ENCODE measurements at places on chromosomes 7 and 10.
A peak's percentile ranks its signal among the peaks of the same experiment; 100 is the strongest.

DNA sequence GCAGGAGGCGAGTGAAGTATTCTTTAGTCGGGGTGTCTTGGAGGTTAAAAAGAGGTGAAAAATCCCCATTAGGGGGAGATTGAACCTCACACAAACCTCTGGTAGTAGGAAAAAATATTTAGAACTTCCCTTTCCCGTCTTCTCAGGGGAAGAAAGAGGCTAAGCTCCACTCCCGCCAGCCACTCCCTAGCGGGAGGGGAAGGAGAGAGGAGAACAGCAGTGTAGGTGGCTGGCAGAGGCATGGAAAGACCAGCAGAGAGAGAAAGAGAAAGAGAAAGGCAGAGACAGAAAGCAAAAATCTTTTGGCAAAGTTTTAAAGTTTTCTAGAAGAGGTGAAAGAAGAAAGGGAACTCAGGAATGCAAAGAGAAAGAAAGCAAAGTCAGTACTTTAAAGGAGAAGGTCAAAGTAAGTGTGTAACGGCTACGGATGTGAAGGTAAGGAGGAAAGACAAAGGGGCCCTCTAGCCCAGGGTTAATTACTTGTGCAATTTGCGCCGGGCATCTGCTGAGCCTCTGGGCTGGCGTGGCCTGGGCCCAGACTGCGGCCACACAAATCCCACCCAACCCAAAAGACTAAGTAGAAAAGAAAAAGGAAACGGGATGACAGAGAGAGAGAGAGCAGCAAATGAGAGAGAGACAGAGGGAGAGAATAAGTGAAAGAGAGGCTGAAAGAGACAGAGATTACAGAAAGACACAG lies 72.3 kb upstream of the ZNF746 start:
- DNase-seq = no peak

DNA sequence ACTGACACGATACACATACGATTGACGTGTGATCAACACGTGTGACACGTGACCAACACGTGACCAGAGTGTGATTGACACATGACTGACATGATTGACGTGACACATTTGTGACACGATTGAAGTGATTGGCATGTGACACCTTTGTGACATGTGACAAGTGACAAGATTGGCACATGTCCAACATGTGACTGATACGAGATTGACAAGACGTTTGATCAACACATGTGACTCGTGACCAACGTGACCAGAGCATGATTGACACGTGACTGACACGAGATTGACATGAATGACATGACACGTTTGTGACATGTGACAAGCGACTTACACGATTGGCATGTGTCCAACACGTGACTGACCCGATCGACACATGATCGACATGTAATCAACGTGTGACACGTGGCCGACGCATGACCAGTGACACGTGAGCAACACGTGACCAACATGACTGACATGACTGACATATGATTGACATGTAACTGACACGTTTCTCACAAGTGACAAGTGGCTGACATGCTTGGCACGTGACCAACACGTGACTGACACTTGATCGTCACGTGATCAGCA lies 22.0 kb downstream of the CRPPA start:
- no peak for DNase-seq

- no peak for DNase-seq
Observed at GRCh38 chr10:11064832-11065231, 47.2 kb downstream of the CELF2 start.

- no peak for DNase-seq
Observed at GRCh38 chr10:38054361-38054797, 39.8 kb upstream of the ZNF37A start.

- no peak for DNase-seq
Observed at GRCh38 chr10:18980089-18980629, 68.4 kb upstream of the MALRD1 start.

GRCh38 chr10:113866551-113867394 lies 12.3 kb downstream of the NHLRC2 start:
- DNase-seq = no peak

GRCh38 chr10:104689105-104689504 lies 48.0 kb downstream of the SORCS3 start:
- no peak for DNase-seq

DNA sequence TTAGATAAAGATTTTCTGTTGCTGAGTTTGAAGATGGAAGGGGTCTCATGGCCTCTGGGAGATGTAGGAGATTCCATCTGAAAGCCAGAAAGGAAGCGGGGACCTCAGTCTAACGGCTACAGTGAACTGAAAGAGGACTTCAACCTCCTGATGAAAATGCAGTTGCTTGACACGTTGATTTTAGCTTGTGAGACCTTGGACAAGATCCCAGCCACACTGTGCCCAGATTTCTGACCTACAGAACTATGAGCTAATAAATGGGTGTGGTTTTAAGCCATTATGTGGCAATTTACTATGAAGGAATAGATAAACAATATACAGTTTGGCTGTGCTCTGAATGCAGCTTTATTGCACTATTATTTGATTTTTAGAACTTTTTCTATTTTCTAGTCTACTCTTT lies 342.3 kb upstream of the SEMA3D start:
- no peak for DNase-seq

DNA sequence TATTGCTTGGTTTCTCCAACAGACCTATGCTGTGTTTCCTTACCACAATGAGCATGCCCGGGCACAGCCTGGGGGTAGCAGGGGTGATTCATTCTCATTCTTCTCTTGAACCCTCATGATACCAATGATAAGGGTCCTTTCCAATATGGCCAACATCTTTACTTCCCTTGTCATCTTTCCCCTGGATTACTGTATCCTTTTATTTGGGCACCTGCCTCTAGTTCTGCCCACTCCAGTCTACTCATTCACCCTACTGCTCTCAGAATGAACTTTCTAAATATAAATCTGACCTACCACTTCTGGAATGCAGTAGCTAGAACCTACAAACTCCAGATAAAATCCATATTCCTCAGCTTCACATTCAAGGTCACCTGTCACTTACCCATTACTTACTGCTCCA lies 26.4 kb upstream of the ITPRID1 start:
- no peak for DNase-seq

DNA sequence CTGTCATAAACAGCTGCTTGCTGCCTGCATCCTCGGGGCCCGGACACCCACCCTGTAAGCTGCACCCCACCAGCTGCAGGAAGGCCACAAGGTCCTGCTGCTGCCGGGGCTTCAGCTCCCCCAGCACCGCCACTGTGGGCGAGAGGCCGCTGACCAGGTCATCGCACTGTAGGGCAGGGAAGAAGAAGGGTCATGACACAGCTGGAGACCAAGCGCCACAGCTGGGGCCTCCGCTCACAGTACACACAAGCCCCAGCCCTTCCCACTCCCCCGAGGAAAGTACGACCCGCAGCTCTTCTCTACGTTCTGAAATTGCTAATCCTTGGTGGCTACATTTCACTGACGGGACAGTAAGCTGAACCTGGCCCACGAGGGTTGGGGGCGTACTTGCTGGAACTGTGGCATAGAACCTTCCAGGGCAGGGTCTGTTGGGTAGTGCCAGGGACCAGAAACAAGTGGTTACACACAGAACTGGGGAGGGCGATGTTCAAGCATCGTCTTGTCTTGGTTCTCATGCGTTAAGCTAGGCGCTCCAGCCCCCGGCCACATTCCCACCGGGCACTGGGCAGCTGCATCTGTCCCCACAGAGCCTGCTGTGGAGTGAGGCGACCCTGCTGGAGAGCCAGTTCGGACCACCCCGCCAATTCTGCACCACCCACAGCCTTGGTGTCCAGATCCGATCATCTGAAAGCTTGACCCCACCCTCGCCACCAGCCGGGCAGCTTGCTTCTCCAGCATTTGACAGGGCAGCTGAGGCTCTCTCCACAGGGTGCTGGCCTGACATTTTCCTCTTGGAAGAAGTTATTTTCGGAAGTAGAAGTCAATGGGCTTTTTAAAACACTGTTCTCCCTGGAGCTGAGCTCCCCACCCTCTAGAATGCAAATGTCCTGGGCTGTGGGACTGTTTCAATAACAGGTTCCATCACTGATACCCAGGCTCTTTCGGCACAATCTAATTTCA lies 50.8 kb downstream of the GSDME start:
- DNase-seq = no peak

DNA sequence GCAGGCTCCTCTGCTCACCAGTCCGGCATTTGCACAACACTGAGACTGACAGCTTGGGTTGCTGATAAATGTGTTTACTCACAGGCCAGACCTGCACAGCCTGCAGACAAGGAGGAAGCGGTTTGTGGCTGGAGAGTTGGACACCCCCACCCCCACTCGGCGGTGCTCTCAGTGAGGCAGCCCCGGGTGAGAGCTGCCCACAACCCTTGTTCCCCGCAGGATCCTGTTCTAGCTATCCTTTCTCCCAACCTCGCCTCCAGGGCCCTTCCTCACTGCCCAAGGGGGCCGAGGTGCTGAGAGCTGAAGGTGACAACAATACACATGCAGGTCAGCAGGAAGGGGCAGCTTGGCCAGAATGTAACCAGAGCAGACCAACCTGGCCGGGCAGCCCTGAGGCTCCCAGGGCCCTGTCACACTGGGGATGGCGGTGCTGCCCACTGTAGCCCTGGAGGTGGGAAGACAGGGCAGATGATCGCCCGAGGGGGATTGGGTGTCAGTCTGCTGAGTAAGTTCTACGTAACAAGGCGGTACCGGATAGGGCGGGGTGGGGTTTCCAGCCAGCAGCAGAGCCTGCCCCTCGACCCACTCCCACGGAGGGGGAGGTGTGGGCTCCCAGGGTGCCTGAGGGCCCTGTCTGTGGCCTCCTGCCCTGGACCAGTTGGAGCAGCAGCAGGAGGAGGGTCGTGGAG lies 2.1 kb upstream of the ADAM8 start:
- DNase-seq = no peak

- no peak for DNase-seq
Observed at GRCh38 chr7:112120696-112121217, 85.4 kb downstream of the DOCK4 start.

DNA sequence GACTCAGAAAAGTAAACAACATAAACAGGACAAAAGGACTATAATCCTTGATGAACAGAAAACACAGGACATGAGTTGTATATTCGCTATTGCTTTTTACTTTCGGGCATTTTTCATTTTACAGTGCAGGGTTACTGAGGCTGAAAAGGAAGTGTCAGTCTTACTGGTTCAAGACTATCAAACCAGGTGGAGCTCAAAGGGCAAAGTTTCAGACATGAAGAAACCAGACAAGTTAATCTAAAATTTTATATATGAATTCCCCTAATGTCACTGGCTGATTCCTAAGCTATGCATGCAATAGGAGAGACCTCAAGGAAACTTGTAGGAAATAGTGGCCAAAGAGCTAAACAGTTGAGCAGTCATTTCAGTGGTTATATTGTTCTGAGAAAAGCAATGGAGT lies 11.4 kb downstream of the TCAF1 start:
- DNase-seq = no peak

DNA sequence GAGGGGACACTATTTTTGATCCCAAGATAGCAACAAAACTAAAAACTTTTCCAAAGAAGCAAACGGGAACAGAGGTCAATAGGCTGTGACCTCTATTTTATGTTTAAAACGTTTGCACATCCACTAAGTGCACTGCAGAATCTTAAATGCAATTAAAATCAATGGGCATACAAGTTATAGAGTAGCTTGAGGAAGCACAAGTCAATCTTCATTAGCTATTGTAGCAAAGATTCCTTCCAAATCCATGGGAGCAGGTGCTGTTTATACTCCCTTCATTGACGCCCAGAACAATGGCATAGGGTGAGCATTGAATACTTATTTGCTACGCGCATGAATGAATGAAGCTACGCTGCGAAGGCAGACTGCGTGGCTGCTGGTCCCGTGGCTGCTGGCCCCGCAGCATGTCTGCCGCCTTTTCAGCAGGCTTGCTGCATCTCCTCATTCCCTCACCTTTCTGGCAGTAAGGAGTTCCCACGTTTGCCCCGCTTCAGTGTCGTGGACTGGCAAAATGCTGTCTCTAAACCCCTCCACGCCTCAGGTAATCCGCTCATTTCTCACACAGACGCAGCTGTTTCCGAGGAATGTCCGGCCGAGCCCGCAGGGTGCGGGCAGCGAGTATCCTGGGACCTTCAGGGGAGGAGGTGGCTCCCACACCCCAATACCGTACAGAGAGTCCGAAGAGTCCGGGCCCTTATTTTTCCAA lies 754 bp upstream of the PHYHIPL start:
- DNase-seq = peak; percentile 35

- no peak for DNase-seq
Observed at GRCh38 chr7:16801111-16801542, 3.7 kb downstream of the AGR2 start.

GRCh38 chr10:122494833-122495232 lies 33.5 kb downstream of the HTRA1 start:
- DNase-seq = no peak

DNA sequence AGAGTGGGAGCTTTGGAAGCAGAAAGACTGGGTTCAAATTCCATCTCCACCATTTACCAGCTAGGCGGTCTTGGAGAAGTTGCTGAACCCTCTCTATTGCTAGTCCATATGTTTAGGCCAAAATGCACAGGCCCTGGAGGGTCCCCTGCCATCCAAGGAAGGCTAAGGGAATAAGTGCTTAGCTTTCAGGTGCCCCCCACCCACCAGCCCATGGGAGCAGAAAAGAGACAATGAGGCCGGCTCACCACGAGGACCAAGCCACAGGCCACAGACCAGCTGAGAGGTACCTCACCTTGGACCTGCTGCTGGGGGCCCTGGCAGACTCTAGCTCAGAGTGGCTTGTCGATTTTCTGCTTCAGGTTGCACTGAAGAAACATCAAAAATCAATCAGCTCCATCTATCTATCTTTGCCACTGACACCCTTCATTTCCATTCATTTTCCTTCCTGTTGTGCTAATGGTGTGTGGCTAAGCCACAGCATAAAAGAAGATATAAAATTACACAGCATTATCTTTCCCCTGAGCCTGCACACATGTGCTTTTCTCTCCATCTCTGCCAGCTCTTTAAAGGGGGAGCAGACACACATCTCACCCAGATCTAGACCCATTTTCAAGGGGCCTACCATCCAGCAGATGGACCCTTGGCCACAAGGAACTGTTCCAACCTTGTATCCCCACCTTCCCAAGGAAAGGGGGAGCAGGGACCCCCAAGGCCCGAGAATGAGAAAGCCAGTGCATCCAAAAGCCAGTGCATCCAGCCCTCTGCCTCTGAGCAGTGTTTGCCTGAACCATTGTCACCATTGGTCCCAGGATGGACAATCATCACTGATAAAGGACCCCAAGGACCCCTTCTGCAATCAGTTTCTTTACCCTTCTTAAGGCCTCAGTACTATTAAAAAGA lies 65.4 kb downstream of the GRID1 start:
- DNase-seq = peak; percentile 20

GRCh38 chr10:62708569-62708968 lies 96.0 kb upstream of the ADO start:
- no peak for DNase-seq

- DNase-seq = no peak
Observed at GRCh38 chr7:45987521-45988290, 66.6 kb upstream of the IGFBP3 start.

GRCh38 chr10:33278198-33278597 lies 56.3 kb downstream of the NRP1 start:
- DNase-seq = no peak

DNA sequence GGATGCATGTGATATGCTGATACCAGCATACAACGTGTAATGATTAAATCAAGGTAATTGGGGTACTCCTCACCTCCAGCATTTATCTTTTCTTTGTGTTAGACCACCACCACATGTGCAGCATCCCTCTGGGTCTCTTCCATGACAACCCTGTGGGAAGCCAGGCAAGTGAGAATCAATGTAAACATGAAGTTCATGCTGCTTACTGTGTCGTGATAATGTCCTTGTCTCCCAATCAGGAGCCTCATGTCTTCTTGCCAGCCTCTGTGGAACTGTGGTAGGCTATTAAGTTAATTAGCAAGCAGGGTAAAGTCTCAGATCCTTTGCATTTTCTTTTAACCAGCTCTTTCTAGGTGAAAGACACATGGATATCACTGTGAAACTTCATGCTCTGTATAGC lies 126.7 kb downstream of the TES start:
- DNase-seq = no peak

GRCh38 chr7:106518239-106518638 lies 142.7 kb downstream of the CCDC71L start:
- no peak for DNase-seq
